ENCODE measurements at places on chromosomes 16 and 17.

DNA sequence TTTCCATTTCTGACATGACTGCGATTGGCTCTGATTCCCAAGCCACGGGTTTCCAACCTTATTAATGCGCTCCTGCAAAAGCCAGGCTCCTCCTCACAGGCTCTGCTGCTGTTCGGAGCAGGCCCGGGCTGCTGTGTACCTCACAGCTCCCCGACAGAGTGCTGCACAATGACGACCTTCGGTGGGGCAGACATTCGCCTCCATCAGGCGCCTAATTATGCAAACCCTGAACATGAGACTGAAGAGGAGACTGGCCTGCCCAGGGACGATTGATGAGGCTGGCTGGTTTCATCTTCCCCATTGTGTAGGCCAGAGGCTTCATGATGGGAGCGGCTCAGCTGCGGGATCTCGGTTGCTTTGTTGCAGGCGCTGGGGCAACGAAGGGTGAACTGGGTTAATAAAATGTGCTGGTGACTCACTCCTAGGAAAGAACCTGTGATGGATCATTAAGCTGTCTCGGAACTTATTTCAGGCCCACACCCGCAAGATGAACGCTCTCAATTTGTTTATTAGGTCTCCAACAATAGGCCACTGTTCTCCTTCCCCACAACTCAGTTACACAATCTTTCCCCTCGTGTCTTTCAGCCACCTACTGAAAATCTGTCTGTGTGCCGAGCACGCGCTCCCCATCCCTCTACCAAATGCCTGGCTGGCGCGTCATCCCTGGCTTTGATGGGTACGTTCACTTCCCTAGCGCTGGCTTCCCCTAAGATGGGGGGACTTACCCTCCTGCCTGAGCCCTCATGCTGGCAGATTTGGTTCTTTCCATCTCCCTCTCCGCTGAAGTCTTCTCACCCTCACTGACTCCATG, 27.2 kb upstream of the TOB1 start:
- DNase-seq, result no peak

DNA sequence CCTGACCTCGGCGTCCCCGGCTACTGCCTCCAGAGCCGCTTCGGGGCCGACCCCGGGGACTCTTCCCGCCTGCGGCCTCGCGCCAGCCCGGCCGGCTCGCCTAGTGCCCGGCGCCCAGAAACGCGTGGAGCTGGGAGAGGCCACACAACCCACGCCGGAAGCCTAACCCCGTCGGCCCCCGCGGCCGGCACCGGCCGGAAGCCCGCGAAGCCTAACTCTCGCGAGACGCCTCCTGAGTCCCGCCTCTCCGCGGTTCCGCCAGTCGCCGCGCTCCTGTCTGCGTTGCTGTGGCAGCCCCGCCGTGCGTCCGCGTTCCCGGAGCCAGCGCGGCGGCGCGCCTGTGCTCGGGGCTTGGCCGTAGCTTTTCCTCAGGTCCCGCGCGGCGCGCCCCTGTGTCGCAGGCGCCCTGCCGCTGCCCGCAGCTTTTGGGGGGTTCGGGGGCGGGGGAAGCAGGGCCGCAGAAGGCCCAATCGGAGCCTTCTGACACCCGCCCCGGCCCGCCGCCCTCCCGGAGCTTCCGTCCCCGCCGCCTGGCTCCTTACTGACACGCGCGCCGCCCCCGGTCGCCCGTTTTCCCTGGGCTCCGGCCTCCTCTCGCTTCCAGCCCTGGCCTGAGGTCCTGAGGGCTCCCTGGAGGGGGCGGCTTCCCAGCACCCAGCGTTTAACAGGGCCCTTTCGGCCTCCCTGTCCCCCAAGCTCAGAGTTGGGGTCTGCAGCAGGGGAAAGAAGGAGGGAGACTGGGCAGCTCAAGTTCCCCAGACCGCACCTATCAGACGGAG, 21.7 kb downstream of the NPTX1 start:
- DNase-seq, result peak; percentile 98

DNA sequence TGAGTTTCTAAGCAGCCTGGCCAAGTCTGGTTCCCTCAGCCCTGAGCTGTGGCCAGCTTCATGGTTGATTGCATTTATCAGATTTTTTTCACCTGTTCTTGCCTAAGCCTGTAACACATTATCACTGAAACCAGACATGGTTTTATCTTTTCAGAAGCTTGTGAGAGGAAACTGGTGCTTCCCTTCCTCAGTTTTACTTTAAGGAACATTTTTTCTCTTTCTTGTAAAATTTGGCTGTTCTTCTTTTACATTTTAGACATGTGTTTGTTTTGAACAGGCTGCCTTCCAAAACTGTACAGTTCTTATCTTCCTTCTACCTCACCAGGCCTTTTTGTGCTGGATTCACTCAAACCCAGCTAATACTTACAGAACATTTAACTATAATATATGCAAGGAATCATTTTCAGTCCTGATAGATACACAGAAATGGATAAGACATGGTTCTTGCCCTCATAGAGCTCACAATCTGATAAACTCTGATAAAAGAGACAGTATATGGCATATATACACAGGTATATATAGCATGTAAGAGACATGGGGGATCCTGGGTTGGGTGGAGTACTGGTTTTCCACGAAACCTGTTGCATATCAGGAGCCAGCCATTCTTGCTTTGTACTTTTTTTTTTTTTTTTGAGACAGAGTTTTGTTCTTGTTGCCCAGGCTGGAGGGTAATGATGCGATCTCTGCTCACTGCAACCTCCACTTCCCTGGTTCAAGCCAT, 44.5 kb downstream of the ZNRF1 start:
- no peak for DNase-seq

- DNase-seq, result peak; percentile 85
Observed at GRCh38 chr16:19559242-19559910, 3.9 kb downstream of the VPS35L start.

GRCh38 chr17:75060434-75061054, 13.5 kb downstream of the KCTD2 start:
- DNase-seq, result no peak

DNA sequence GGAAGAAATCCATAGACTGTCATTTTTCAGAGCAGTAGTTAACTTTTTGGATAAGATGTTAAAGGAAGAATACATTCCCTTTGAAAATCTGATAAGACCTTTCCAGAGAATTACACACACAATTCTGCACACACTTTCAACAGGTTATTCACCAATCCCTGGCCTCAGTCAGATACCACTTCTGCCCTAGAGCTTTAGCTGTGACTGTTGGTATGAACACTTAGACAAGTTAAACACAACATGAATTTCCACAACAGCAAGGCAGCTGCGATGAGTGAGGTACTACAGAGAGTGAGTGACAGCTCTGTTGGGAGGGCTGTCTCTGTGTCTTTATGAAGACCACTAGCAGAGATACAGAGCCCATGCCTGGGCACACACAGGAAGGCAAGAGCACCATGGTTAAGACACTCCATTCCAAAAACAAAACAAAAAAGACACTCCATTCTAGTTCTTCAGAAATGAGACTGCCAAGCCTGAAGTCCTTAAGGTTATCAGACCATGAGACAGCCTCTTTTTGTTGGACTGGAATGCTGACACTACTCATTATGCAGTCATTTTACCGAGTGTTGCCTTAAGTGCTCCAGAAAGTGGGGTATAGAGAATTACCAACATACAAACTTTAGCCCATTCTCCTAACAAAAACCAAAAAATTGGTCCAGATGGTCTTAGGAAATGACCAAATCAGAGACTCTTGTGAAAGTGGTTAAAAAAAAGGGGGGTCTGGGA, 42.4 kb downstream of the TOM1L2 start:
- no peak for DNase-seq

- DNase-seq, result no peak
Observed at GRCh38 chr17:43613917-43614316, 47.8 kb downstream of the MEOX1 start.

- no peak for DNase-seq
Observed at GRCh38 chr17:14321476-14321949, 20.6 kb downstream of the HS3ST3B1 start.

GRCh38 chr17:62871291-62871690, 63.2 kb upstream of the MARCHF10 start:
- peak; percentile 40 for DNase-seq

DNA sequence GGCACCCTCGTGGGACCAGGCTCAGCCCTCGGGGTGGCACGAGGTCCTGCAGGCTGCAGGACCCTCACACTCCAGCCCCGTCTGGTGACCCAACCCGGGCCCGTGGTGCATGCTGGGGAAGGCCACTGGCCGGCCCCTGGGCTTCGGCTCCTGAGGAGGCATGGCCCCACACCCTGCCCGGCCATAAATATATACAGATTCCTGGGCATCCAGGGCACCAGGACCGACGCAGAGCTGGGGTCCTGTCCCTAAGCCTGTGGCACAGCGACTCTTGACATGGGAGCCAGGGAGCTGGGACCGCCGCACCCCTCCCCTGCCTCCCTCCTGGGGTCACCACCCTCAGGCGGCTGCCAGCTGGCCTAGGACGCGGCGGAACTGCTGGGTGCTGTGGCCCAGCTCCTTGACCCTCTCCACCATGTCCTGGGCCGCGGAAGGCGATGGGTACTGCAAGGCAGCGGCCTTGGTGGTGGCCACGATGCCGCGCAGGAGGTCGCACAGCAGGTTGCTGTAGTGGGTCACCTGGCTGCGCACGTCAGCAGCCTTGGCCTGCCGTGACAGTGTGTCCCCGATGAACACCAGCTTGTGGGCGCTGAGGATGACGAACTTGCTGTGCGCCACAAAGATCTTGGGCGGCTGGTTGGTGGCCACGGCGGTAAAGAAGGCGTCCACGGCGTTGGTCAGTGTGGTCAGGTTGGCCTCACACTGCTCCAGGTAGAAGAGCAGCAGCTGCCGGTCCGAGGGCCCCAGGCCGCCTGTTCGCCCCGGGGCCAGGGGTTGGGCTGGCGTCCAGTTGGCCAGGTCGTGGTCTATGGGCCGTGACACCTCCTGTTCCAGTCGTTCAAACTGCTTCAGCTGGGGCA, 10.6 kb downstream of the CTRB1 start:
- DNase-seq, result peak; percentile 2

DNA sequence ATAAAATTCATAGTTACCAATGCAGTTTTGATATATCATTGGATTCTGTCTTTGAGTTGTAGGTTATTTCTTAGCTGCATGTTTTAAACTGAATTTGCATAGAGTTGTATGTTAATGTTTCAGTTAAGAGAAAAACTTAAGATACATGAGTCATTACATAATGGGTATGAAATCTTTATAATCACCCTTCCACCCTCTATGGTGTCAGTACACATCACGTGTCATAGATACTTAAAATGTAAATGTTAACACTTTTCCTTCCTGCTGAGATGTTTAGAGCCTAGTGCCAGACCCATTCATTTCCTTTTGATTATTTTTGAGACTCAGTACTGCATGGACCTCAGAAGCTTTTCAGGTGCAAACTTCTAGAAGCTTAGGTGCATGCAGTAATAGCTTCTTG, 20.5 kb downstream of the ZNF207 start:
- DNase-seq, result no peak

GRCh38 chr16:88023786-88024185, 72.6 kb downstream of the BANP start:
- no peak for DNase-seq

DNA sequence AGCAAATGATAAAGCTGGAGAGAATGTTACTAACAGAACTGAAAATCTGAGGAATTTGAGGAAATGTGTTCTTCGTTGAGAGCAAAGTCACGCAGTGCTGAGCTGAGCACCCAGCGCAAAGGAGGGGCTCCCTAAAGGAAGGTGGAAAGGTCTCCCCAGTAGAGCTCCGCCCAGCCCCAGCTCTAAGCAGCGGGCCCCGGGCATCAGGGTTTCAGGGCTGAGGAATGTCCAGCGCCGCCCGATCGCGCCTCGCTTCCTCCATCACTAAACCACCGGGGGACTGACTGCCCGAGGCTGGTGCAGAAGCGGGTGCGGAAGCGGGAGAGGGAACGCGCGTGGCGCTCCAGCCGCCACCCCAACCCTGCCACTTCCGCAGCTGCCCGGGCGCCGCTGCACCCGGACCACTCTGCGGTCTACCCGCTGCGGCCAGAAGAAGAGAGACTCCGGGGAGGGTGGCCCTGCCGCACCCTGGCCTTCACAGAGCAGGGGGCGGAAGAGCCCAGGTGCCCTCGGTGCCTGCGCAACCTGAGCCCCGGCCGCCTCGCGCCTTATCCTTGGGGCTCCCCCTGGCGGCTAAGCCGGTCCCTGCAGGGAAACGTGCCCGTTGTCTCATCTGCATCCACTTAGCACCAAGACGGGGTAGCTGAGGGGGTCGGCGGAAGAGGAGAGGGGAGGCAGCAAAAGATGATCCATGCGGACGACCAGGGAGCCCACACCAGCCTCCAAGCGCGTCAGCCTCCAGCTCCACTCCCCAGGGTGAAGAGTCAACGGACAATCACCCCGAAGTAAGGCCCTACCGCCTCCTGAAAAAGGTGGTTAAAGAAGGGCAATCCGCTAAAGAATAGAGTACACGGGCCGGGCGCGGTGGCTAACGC, 12.4 kb upstream of the GUCY2D start:
- peak; percentile 95 for DNase-seq

GRCh38 chr17:41176744-41177387, 1.2 kb downstream of the KRTAP4-2 start:
- DNase-seq, result no peak

DNA sequence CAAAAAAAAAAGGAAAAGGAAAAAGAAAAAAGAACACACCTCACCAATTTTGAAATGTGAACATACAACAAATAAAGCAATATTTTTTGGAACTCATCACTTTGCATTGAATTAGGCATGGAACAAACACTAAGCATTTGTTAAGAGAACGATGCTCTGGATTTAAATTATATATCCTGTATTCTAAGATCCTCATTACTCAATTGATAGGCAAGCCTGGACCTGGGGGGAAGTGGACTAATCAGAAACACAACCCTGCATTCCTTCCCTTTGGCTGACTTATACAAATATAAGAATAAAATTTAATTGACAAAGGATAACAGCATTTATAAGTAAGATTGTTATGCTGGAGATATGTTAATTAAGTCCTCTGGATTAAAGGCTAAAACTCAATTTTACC, 2.2 kb downstream of the GJC1 start:
- DNase-seq, result no peak

- peak; percentile 15 for DNase-seq
Observed at GRCh38 chr17:10292057-10292937, 80.5 kb downstream of the MYH13 start.

DNA sequence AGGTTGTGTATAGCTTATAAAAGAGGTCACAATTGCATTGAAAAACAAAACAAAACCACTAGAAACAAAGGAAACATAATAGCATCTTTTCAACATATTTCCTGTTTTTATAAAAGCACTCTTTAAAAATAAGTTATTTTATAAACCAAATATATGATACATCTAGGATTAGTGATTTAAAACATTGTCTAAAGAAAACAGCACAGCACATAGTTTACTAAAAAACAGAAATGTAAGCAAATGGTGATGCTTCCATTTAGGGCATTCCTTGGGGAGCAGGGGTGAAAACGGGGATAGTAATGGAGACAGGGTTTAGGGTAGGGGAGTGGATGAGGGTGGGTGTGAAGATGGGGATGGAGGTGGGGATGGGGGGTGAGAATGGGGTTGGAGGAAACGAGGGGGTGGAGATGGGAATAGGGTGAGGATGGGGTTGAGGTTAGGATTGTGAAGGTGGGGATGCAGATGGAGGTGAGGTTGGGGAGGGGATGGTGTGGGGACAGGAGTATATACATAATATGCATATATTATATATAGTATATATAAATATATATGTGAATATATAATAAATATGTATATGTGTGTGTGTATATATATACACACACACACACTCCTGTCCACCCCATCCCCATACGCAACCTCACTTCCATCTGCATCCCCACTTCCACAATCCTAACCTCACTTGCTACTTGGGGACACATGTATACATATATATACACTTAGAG, 1519.5 kb downstream of the CDH11 start:
- no peak for DNase-seq
